ENCODE measurements at places on chromosomes 6 and 20. TPM values are rescaled to one million over a fixed set of nuclear protein-coding genes. Genes with fewer than 3 reads are reported as not detected.

Gene SLC17A2
- not detected for total RNA-seq

Gene SLC22A7
- total RNA-seq: not detected

Gene RAMACL
- 2.3 TPM for total RNA-seq

Gene ERVFRD-1
- not detected for total RNA-seq

Gene RIN2
- 61.4 TPM for total RNA-seq

Gene STK4
- total RNA-seq: 22.9 TPM

Gene BPIFB1
- total RNA-seq: not detected

Gene APOM
- 1.0 TPM for total RNA-seq

Gene MCHR2
- not detected for total RNA-seq

Gene HACE1
- total RNA-seq: 26.3 TPM

Gene DDX27
- 35.7 TPM for total RNA-seq

Gene DACT2
- total RNA-seq: not detected

Gene PET117
- total RNA-seq: 13.9 TPM

Gene TMEM151B
- total RNA-seq: under 0.01 TPM

Gene SEL1L2
- not detected for total RNA-seq

Gene DNAAF9
- total RNA-seq: 11.8 TPM

All from fibroblast of lung (primary cell).